Lung (tissue), 17 donors: ENCODE measurements at places on chromosomes 12 and 14. TPM values are rescaled to one million over a fixed set of nuclear protein-coding genes. Genes with fewer than 3 reads are reported as not detected.

- H3K4me3 ChIP-seq: no peak overlapping the region
- no peaks in the 10 kb centered on the region for H3K27me3 ChIP-seq
- no peak for DNase-seq
These were observed 568.5 kb downstream of the AACS start for GRCh38 chr12:125633686-125634085.

DNA sequence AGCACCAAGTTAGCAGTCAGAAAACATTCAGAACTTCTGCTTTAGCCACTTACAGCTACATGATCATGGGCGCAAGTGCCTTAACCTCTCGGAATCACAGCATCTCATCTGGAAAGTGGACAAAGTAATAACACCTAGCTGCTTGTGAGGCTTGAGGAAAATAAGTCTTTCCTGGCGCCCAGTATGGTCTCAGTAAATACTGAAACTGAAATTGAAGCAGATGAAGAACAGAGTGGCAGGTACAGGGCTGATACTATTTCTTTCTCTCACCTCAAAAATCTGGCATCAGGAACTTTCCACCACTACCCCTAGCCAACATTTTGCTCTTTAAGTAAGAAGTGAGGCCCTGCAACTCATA lies 129.7 kb upstream of the FUT8 start:
- no peak for DNase-seq
- no peaks in the 10 kb centered on the region for H3K4me1 ChIP-seq
- no peak overlapping the region for H3K4me3 ChIP-seq
- H3K27me3 ChIP-seq: no peaks in the 10 kb centered on the region

GRCh38 chr12:30997685-30998440 lies 71.3 kb downstream of the TSPAN11 start:
- DNase-seq: no peak
- H3K4me3 ChIP-seq: no peak overlapping the region
- H3K27ac ChIP-seq: no peak overlapping the region
- no peaks in the 10 kb centered on the region for H3K36me3 ChIP-seq
- H3K27me3 ChIP-seq: no peaks in the 10 kb centered on the region

DNA sequence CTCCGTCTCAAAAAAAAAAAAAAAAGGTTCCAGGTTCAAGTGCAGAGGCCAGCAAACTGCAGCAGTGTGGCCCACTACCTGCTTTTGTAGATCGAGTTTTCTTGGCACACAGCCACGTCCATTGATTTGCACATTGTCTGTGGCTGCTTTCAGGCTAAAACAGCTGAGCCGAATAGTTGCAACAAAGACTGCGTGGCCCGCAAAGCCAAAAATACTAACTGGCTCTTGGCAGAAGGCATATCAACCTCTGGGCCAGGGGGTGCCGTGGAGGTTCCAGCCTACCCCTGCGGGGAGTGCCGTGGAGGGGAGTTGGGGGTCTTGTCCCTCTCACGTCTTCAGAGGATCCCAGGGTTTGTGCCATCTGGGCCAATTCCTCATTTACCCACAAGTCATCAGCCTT lies 170.1 kb downstream of the ADGRD1 start:
- no peak for DNase-seq
- H3K4me1 ChIP-seq: no peaks in the 10 kb centered on the region
- H3K36me3 ChIP-seq: no peaks in the 10 kb centered on the region
- H3K27ac ChIP-seq: no peak overlapping the region
- H3K4me3 ChIP-seq: no peak overlapping the region
- no peaks in the 10 kb centered on the region for H3K27me3 ChIP-seq

GRCh38 chr12:43585676-43586075 lies 33.7 kb upstream of the ADAMTS20 start:
- no peak for DNase-seq
- H3K27ac ChIP-seq: no peak overlapping the region
- H3K4me3 ChIP-seq: no peak overlapping the region
- no peaks in the 10 kb centered on the region for H3K4me1 ChIP-seq
- no peaks in the 10 kb centered on the region for H3K27me3 ChIP-seq

GRCh38 chr12:45282411-45282810 lies 66.5 kb downstream of the ANO6 start:
- no peaks in the 10 kb centered on the region for H3K27me3 ChIP-seq
- DNase-seq: no peak
- no peak overlapping the region for H3K27ac ChIP-seq
- peaks cover 1% of the 10 kb centered on the region for H3K36me3 ChIP-seq
- H3K4me3 ChIP-seq: no peak overlapping the region

- H3K36me3 ChIP-seq: peaks cover 7% of the 10 kb centered on the region
- H3K4me1 ChIP-seq: peaks cover 24% of the 10 kb centered on the region
- H3K27ac ChIP-seq: no peak overlapping the region
These were observed 244.0 kb upstream of the FKBP4 start for GRCh38 chr12:2550561-2551411.

DNA sequence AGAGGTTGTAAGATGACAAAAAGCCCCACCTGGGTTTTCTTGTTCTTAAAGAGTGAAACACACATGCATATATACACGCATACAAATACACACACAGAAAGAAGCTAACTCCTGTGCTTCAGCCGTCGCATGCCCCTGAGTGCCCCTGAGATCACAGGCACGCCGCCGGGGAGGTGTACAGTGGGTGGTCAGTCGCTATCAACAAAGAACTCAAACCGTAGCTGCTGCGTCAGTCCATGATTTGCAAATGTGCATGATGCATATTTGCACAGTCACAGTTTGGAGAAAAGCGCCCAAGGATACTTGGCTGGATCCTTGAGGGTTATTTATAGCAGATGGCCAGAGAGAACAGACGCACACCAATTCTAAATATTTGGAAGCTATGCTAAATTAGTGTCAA lies 206.9 kb downstream of the TMEM132D start:
- H3K27ac ChIP-seq: no peak overlapping the region
- H3K4me1 ChIP-seq: no peaks in the 10 kb centered on the region
- DNase-seq: peak; percentile 48
- H3K4me3 ChIP-seq: no peak overlapping the region

DNA sequence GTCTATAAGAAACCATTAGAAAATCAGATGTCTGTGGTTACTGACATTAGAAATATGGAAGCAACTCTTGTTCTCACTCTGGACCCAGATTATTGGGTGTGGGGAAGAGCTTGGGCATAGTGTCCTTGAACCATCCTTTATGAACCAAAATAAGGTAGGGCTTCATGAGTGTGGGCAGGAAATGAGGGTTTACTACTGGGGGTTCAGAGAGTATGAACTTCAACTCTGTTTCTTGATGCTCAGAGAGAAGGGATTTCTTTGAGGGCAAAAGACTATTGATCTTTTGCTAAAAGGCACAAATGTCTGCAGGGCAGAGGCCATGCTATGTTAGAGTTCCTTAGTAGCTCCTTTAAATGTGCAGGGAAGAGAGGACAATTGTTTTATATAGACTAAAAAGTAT lies 183.3 kb upstream of the ATP2B1 start:
- DNase-seq: no peak
- H3K27ac ChIP-seq: no peak overlapping the region
- H3K4me1 ChIP-seq: no peaks in the 10 kb centered on the region
- H3K36me3 ChIP-seq: no peaks in the 10 kb centered on the region

- no peak overlapping the region for H3K4me3 ChIP-seq
- no peaks in the 10 kb centered on the region for H3K27me3 ChIP-seq
- no peaks in the 10 kb centered on the region for H3K36me3 ChIP-seq
- no peak for DNase-seq
- H3K27ac ChIP-seq: no peak overlapping the region
These were observed 49.5 kb upstream of the SRP54 start for GRCh38 chr14:34933301-34933700.

- no peak overlapping the region for H3K27ac ChIP-seq
- DNase-seq: no peak
- H3K36me3 ChIP-seq: peaks cover 16% of the 10 kb centered on the region
- no peak overlapping the region for H3K4me3 ChIP-seq
These were observed 13.9 kb upstream of the DNAH10 start for GRCh38 chr12:123748161-123748560.

DNA sequence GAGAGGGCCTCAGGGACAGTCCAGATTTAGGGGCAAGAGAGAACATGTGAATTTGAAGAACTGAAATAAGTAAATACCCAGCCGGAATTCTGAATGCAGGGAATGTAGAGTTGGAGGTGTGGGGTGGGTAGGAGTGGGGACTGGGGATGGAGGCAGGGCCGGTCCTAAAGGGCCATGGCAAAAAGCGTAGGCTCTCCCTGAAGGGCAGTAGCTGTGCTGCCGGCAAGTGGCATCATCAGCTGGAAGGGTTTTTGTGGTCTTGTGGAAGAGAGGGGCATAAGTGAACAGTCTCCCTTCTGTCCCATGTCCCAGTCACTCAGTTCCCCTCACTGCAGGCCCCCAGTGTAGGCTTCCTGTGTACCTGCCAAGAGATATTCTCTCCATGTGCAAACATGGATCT lies 104.6 kb downstream of the GCH1 start:
- no peak overlapping the region for H3K27ac ChIP-seq
- H3K36me3 ChIP-seq: no peaks in the 10 kb centered on the region
- no peak for DNase-seq
- no peaks in the 10 kb centered on the region for H3K4me1 ChIP-seq

- no peaks in the 10 kb centered on the region for H3K27me3 ChIP-seq
- no peaks in the 10 kb centered on the region for H3K4me1 ChIP-seq
- no peak for DNase-seq
- peaks cover 5% of the 10 kb centered on the region for H3K36me3 ChIP-seq
- H3K4me3 ChIP-seq: no peak overlapping the region
These were observed 34.9 kb downstream of the AEBP2 start for GRCh38 chr12:19474147-19474546.

SMIM41 gene
- polyA plus RNA-seq: 7.6 TPM

CPNE8 gene
- polyA plus RNA-seq: 9.2 TPM

GPD1 gene
- 9.9 TPM for polyA plus RNA-seq

CFAP73 gene
- 14.6 TPM for polyA plus RNA-seq

PTGDR gene
- polyA plus RNA-seq: 0.53 TPM

MMP14 gene
- polyA plus RNA-seq: 144 TPM

DHH gene
- 0.16 TPM for polyA plus RNA-seq

CCDC38 gene
- polyA plus RNA-seq: 0.05 TPM

RBP5 gene
- polyA plus RNA-seq: 3.3 TPM

P2RX7 gene
- polyA plus RNA-seq: 11.4 TPM
